ENCODE measurements at places on chromosomes 1 and 21.
A peak's percentile ranks its signal among the peaks of the same experiment; 100 is the strongest.

GRCh38 chr1:236102611-236103010 is 37.7 kb upstream of the NID1 start:
- no peak overlapping the region for H3K27ac ChIP-seq
- no peak for DNase-seq
- H3K4me3 ChIP-seq: no peak overlapping the region

DNA sequence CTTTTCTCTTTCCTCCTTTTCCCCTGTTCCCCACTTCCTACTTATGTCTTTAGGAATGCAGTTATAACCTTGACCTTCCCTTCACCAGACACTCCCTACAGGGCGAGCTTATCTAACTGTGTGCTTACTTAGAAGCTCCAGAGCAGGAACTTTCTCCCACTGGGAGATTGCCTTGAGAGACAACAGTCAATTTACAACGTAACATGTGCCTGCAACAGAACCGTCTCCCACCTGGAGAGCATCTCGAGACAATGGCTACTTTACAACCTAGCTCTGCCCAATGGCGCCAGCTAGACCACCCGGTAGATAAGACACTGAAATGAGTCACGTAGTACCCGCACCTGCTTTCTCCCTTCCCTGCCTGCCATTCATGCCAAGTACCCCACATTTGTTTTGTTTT is 16.7 kb downstream of the HMGN1 start:
- no peak overlapping the region for H3K4me3 ChIP-seq
- H3K27me3 ChIP-seq: no peaks in the 10 kb centered on the region
- no peaks in the 10 kb centered on the region for H3K36me3 ChIP-seq
- no peak overlapping the region for H3K27ac ChIP-seq
- DNase-seq: no peak

GRCh38 chr1:165945911-165946310 is 118.5 kb downstream of the UCK2 start:
- no peak overlapping the region for H3K4me3 ChIP-seq
- H3K4me1 ChIP-seq: no peaks in the 10 kb centered on the region
- H3K27me3 ChIP-seq: peaks cover 15% of the 10 kb centered on the region
- no peaks in the 10 kb centered on the region for H3K36me3 ChIP-seq

DNA sequence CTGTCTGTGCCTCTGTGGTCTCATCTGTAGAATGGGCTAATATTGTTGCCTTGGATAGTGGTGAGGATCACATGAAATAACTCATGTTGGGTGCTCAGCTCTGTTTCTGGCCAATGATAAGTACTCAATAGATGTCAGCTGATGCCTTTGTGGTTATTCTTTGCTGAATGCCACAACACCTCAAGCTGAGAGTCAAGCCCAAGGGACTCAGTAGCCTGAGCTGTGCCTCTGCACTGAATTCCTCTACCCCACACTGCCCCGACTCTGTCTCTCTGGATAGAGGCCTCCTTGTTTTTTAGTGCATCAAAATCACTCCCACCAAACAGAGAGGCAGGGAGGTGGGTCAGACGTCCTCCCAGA is 196.1 kb upstream of the VAMP3 start:
- H3K4me1 ChIP-seq: no peaks in the 10 kb centered on the region
- peaks cover 4% of the 10 kb centered on the region for H3K27me3 ChIP-seq
- H3K4me3 ChIP-seq: no peak overlapping the region

DNA sequence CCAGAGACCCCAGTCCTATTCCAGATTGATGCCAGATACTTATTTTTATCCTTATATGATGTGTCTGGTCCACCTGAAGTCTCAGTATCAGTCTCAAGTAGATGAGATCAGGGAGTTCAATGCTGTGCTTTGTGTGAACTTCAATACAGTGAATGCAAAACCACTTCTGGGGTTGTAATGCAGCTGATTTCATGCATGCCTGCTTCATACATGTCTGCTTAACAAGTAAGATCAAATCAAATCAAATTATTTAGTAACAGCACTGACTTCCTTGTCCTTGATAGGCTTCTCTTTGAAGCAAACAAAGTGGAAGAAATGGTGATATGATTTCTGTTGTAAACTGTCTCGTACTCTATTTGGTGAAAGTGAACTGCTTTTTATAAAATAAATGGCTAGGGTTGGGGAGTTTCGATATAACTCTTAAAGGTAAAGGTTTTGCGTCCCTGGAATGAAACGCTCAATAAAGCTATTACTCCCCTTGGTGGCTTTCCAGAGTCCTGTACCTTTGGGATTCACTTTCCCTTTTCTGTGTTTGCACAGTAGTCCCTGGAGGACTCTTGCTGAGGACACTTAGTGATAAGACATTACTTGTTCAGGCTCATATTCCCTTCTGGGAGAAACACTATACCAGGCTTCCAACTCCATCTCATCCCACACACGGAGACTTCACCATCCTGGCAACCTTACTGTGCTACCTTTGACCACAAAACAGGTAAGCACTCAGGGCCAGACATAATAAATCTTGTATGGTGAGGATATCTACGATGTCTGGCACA is 59.3 kb downstream of the FH start:
- no peak overlapping the region for H3K27ac ChIP-seq
- H3K4me1 ChIP-seq: no peaks in the 10 kb centered on the region
- no peaks in the 10 kb centered on the region for H3K36me3 ChIP-seq
- DNase-seq: no peak

DNA sequence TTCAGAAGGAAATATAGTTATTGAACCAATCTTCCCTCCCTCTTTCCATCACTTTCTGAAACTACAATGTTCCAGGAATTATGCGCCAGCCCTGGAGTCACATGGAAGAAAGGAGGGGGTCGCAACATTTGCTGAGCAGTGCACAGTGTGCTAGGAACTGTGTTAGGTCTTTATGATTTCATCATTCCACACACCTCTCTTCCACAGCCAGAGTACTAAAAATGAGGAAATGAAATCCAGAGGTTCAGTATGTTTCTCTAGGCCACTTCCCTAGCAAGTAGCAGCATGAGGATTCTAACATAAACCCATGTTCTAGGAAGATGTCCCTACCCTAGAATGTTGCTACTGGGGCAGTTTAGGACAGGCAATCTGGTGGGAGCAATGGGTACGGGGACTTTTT is 158.1 kb downstream of the SLC45A1 start:
- no peaks in the 10 kb centered on the region for H3K27me3 ChIP-seq
- DNase-seq: no peak
- no peak overlapping the region for H3K4me3 ChIP-seq
- no peaks in the 10 kb centered on the region for H3K36me3 ChIP-seq

- H3K4me3 ChIP-seq: no peak overlapping the region
- peak; percentile 84 for DNase-seq
- H3K36me3 ChIP-seq: no peaks in the 10 kb centered on the region
- no peaks in the 10 kb centered on the region for H3K4me1 ChIP-seq
Measured at GRCh38 chr1:176374967-176375569, 87.9 kb upstream of the PAPPA2 start.

DNA sequence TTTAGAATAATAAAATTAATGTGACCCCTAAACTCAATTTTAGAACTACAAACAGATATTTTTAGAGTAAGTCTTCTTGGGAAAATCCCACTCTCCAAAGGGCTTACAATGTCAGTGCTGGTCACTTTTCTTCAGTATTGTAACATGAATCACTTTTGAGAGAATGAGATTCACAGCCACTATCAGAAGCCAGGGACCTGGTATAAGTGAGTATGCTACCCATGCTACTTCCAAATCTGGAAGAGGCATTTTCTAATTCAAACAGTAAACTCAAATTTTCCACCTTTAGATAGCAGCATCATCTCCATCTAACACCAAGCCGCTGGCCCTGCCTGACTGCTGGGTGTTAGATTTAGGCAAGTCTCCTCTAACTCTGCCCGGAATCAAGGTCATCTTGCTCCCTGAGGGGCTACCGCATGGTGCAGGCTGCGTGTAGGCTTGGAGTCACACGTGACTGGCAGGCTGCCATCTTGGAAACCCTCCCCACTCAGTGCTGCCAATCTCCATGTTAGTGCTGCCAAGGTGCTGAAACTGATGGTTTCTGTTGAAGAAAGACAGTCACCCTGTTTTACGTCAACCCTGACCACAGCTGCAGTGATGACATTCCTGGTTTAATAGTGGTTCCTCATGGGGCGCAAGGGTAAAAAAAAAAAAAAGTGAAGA is 882.9 kb upstream of the B3GALT2 start:
- H3K4me1 ChIP-seq: no peaks in the 10 kb centered on the region
- no peaks in the 10 kb centered on the region for H3K36me3 ChIP-seq
- no peaks in the 10 kb centered on the region for H3K27me3 ChIP-seq
- H3K4me3 ChIP-seq: no peak overlapping the region
- no peak for DNase-seq

DNA sequence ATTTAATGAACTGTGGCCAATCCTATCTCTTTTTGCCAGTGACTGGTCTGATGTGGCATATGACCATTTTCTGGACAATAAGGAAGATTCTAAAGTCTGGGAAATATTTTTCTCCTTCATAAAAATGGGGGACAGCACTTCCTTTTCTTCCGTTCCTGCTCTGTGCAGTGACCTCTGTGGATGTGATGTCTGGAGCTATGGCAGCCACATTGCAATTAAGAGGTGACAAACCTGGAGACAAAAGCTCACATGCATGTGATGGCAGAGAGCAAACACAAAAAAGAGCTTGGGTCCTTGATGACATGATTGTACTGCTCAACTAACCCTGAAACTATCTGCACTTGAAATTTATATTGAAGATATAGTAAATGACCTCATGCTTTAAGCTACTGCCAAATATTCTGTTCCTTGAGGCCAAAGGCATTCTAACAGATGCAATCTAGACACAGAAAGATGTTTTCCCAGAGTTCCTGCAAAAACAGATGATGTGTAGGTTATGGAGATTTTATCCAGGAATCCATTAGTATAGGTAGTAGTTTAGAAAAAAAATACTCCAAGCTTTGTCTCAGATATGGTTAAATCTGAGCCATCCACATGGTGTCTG is 2.2 kb upstream of the MAGI3 start:
- peaks cover 5% of the 10 kb centered on the region for H3K27me3 ChIP-seq
- H3K27ac ChIP-seq: no peak overlapping the region
- H3K36me3 ChIP-seq: no peaks in the 10 kb centered on the region
- no peak for DNase-seq

DNA sequence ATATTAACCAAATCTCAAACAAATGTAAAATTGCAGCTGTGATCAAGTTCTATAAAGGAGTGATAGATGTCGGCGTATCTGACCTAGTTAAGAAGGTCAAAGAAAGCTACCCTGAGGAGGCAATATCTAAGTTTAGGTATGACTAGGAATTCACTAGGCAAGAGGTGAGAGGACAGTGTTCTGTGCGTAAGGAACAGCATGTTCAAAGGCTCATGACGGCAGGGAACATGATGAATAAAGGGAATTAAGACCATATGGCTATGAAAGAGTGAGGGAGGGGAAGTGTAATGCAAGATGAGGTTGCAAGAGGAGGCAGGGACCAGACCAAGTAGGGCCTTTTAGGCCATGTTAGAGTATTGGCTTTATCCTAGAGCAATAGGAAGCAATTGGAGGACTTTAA is 8.6 kb downstream of the LIX1L start:
- H3K36me3 ChIP-seq: peaks cover 25% of the 10 kb centered on the region
- peaks cover 48% of the 10 kb centered on the region for H3K4me1 ChIP-seq
- no peak overlapping the region for H3K4me3 ChIP-seq
- no peak for DNase-seq
- no peaks in the 10 kb centered on the region for H3K27me3 ChIP-seq

- no peaks in the 10 kb centered on the region for H3K36me3 ChIP-seq
- H3K27ac ChIP-seq: no peak overlapping the region
- no peaks in the 10 kb centered on the region for H3K27me3 ChIP-seq
- no peak for DNase-seq
- H3K4me1 ChIP-seq: no peaks in the 10 kb centered on the region
Measured at GRCh38 chr1:240827786-240828185, 215.8 kb upstream of the GREM2 start.

DNA sequence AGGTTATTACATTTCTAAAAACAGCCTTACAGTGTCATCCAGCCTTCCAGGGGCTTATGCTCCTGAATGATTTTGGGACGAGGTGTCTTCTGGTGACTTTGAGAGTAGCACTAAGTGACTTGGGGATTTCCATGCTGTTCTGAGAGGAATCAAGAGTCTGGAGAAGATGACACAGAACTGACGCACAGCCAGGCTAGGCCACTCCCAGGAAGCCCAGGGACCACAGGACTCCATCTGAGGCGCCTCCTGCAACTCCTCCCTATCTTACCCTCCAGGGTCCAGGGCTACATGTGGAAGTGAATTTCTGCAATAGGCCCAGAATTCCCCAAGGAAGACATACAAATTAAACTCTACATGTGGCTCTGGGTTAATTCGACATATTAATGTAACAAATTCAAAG is 92.5 kb downstream of the SLC25A24 start:
- H3K27me3 ChIP-seq: no peaks in the 10 kb centered on the region
- H3K4me3 ChIP-seq: no peak overlapping the region
- H3K4me1 ChIP-seq: peaks cover 8% of the 10 kb centered on the region

DNA sequence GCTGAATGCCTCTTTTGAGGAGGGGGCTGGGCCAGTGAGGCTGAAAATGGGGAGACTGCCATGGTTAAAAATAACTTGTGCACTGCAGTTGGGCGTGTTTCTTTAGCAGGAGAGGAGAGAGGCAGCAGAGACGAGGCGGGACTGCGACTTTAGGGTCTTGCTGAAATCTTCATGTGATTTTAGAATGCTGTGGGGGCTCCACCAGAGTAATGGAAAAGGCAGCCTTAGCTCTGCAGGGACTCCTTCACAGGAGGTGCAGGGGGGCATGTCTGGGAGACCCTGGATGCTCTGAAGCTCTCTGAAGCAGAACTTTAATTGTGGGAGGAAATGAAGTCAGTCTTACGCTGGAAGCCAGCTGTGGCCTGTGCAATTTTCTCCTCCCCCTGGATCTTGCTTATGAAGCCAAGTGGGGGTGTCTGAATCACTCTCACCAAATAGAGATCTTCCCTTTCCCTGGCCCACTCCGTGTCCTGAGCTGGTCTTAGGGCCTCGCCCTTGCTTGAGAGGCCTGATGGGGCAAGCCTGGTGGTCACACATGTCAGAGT is 60.8 kb downstream of the NDUFS5 start:
- no peaks in the 10 kb centered on the region for H3K36me3 ChIP-seq
- no peak for DNase-seq
- no peak overlapping the region for H3K27ac ChIP-seq
- peaks cover 3% of the 10 kb centered on the region for H3K4me1 ChIP-seq
- peaks cover 23% of the 10 kb centered on the region for H3K27me3 ChIP-seq

GRCh38 chr1:100234432-100234831 is 15.2 kb downstream of the DBT start:
- H3K4me1 ChIP-seq: peaks cover 23% of the 10 kb centered on the region
- no peaks in the 10 kb centered on the region for H3K27me3 ChIP-seq
- no peak overlapping the region for H3K27ac ChIP-seq
- H3K4me3 ChIP-seq: no peak overlapping the region
- no peak for DNase-seq

DNA sequence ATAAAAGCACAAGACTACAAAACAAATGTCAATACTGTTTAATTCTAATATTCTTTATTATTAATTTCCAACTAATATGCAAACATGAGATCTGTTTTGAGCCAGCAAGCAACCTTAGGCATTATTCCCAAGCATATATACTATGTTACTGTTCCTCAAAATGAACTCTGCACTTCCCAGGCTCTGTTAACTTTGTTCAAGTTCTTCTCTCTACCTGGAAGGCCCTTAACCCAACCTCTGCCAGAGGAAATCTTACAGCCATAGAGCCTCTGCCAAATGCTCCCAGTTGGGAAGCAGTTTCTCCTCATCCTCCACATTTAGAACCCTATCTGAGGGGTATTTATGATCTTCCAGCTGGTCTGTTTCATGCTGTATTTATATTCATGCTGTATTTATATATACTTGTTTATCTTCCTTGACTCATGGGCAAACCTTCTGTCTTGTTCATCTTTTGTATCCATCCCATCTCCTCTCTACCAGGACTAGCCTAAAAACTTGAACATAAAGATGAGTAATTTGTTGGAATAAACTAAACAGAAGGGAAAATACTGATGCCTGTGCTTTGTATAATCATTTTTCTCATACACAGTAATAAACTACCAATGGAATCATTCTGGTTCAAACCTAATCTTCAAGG is 5.3 kb downstream of the IVNS1ABP start:
- H3K36me3 ChIP-seq: peaks cover 59% of the 10 kb centered on the region
- H3K4me1 ChIP-seq: peaks cover 32% of the 10 kb centered on the region
- H3K27me3 ChIP-seq: no peaks in the 10 kb centered on the region
- DNase-seq: no peak
